ENCODE measurements at places on chromosomes 3 and 15. TPM values are rescaled to one million over a fixed set of nuclear protein-coding genes. Genes with fewer than 3 reads are reported as not detected.

Gene SLC28A2
- 0.59 TPM for polyA plus RNA-seq

Gene RPLP1
- polyA plus RNA-seq: 1,475 TPM

Gene CCR5
- polyA plus RNA-seq: 0.41 TPM

DNA sequence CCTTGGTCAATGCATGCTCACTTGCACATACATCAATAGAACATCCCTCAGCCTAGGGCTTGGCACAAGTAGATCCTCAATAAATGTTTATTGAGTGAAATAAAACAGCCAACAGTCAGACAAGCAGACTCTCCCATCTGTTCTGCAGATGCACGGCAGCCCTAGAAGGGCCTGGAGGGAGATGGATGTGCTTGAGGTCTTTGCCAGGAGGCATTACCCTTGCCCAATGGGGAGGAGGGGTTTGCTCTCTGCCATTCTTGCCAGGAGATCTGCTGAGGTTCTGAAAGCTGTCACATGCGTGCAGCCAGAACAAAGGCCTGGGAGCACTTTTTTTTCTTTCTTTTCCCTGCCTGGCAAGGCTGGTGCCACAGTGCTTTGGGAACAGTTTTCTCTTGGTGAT is 349.3 kb upstream of the THRB start:
- no peak for DNase-seq

GRCh38 chr3:4225005-4225471 is 78.1 kb upstream of the SETMAR start:
- DNase-seq: no peak

DNA sequence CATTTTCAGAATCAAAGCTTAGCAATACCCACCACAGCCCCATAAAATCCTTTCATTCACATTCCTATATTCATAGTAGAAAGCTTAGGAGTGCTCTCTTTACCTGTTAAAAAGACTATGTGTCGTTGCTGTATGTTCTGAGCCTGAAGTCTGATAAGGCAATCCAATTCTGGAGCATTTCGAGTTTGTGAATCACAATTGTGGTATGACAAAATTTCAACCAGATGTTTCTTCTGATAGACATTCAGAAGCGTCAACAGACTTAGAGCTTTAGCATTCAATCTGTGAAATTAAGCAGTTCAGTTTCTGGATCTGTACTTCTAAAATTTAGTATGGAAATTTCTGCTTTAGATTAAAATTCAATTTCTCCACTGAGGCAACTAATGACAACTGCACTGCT is 58.3 kb downstream of the TASOR start:
- no peak for DNase-seq
